ENCODE measurements at places on chromosomes 3 and 15. TPM values are rescaled to one million over a fixed set of nuclear protein-coding genes. Genes with fewer than 3 reads are reported as not detected.
A peak's percentile ranks its signal among the peaks of the same experiment; 100 is the strongest.

Gene KBTBD12
- 0.08 TPM for total RNA-seq

Gene IQCH
- 3.0 TPM for total RNA-seq

GRCh38 chr15:74208496-74208895 is 5.9 kb upstream of the STRA6 start:
- DNase-seq: no peak

DNA sequence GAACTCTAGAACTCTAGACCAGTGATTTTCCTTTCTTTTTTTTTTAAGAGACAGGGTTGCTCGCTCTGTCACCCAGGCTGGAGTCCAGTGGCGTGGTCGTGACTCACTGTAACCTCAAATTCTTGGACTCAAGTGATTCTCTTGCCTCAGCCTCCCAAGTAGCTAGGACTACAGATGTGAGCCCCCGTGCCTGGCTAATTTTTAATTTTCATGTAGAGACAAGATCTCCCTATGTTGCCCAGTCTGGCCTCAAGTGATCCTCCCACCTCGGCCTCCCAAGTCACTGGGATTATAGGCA is 359.6 kb downstream of the SHQ1 start:
- peak; percentile 49 for DNase-seq

- DNase-seq: no peak
These were observed 49.8 kb downstream of the EXOG start for GRCh38 chr3:38545983-38546382.
